ENCODE measurements at places on chromosomes 7 and 10. TPM values are rescaled to one million over a fixed set of nuclear protein-coding genes. Genes with fewer than 3 reads are reported as not detected.

GRCh38 chr7:38682606-38683005 lies 51.4 kb upstream of the AMPH start:
- no peak for DNase-seq

- peak; percentile 70 for DNase-seq
Observed at GRCh38 chr10:58237014-58237834, 30.5 kb downstream of the IPMK start.

Gene PIK3AP1
- total RNA-seq, result 2.1 TPM

Gene C10orf105
- total RNA-seq, result not detected

Gene EVX1
- not detected for total RNA-seq

Gene TMEM213
- total RNA-seq, result not detected

Gene SLC13A1
- not detected for total RNA-seq

DNA sequence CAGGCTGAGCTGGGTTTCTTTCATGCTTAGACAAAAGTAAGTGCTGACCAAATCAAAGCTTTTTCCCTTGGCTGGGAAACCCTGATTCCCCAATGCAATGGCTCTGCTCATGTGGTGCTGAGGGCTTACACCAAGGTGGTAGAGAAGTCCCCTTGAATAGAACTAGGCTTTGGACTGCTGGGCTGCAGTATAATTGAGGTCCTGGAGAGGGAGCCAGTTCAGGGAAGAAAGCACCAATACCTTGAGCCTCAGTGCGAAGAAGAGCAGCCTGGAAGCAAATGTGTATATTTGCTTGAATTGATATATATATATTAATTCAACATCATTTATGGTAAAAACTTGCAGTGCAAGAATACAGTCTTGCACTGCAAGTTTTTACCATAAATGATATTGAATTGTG lies 391.1 kb downstream of the RPS24 start:
- no peak for DNase-seq

- DNase-seq, result peak; percentile 60
Observed at GRCh38 chr10:6201516-6201975, 1.2 kb upstream of the PFKFB3 start.

DNA sequence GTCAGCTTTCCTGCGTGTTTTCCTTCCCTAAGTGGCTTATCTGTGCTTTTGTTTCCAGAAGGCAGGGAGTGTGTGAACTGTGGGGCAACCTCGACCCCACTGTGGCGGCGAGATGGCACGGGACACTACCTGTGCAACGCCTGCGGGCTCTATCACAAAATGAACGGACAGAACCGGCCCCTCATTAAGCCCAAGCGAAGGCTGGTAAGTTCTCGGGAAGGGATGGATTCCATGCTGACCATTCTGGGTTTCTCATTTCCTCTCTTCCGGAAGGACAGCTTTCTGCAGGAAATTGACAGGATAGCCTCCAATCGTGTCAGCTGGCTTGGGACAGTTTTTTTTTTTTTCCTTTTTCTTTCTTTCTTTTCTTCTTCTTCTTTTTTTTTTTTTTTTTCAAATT lies 9.4 kb downstream of the GATA3 start:
- DNase-seq, result no peak

- no peak for DNase-seq
Observed at GRCh38 chr7:42010751-42011150, 226.3 kb downstream of the GLI3 start.

- no peak for DNase-seq
Observed at GRCh38 chr10:27104919-27105318, 4.6 kb upstream of the ANKRD26 start.

Gene PDE1C
- total RNA-seq, result 24.2 TPM

DNA sequence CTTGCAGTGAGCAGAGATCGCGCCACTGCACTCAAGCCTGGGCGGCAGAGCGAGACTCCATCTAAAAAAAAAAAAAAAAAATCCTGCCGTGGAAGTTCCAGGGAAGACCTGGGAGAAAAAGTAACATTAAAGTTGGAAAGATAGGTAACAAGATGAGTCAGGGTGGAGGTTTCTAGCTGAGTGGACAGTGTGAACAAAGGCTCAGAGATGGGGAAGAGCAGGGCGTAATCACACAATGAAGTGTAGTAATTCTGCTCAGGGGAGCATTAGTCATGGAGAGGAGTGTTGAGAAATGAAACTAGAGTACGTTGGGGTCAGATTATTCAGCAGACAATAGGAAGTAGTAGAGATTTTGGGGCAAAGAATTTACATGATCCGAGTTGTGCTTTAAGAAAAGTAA lies 21.6 kb upstream of the WASL start:
- DNase-seq, result peak; percentile 90

- no peak for DNase-seq
Observed at GRCh38 chr7:125675640-125676039, 746.0 kb upstream of the POT1 start.

Gene CTBP2
- total RNA-seq, result 43.6 TPM

- no peak for DNase-seq
Observed at GRCh38 chr10:51321980-51322379, 247.7 kb downstream of the PRKG1 start.

- DNase-seq, result no peak
Observed at GRCh38 chr10:83078160-83078559, 1061.1 kb upstream of the GHITM start.

Gene EEPD1
- 10.7 TPM for total RNA-seq

DNA sequence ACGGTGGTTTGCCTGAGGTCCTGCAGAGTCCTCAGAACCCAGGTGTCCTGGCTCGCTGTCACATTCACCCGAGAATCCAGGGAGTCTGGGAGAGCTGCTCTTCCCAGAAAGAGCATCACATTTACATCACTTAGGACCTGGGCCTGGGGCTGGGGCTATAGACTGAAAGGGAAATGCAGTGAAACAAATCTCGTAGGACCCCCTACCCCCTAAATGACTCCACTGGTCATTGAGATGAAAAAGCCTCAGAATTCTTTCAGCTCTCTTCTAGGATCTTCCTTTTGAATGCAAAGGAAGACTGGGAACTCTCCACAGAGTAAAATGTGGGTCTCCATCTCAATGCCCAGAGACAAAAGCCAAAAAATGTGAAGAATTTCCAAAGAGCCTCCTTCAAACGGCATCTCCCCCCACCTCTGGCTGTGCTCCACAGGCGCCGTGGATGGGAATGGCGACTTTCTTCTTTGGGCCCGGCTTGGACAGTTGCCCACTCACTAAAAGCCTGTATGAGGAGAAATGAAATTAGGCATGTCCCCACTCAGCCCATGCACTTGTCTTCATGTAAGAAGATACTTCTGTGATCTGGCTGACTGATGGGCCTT lies 49.0 kb upstream of the PODXL start:
- no peak for DNase-seq

Gene CFAP70
- total RNA-seq, result not detected

DNA sequence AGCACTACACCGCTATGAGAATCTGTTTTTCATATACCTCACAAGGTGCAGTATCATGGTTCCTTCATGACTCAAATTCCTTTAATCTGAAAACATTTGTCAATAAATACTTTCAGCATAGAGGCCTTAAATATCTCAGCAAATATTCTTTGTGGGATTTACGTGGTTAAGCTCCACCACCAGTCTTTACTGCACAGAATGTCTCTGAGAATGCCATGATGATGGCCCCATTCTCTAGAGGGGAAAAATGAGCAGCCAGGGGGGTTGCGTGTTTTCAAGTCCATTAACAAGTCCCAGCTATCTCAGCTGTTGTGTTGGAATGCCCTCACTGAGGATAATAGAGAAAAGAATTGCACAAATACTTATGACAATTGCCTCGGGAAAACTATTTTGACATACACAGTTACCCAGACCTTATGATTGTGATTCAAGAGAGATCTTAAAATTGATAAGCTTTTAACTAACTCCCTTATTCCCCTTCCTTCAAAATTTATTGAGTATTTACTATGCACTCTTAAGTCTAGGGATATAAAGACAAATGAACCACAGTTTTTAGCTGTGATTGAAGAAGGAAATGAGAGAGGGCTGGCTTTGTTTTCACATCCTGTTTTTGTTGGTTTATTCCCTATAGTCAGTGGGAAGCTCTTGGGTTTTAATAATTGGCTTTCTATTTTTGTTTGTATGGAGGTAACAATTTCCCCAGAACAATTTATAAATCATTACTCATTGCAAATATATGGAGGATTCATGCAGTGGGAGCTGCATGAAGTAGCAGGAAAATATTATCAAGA lies 176.5 kb upstream of the VWC2 start:
- DNase-seq, result no peak

Gene LFNG
- total RNA-seq, result 24.2 TPM

GRCh38 chr7:90728568-90728967 lies 132.4 kb downstream of the CDK14 start:
- no peak for DNase-seq

DNA sequence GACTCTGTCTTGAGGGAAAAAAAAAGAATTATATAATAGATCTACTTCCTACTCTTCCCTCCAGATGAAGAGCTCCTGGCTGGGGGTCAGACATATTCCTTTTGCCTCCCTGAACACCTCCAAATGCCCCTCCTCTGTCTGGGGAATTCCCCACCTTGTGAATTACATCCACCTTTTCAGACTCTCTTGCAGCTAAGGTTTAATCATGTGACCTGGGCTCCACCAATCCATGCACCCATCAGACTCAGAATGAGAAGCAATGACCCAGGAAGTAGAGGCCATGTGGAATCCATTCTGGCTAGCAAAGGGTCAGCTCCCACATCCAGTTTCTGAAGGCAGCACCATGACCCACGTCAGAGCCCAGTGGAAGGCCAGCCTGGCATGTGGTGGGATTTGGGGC lies 93.6 kb upstream of the CUX1 start:
- no peak for DNase-seq

DNA sequence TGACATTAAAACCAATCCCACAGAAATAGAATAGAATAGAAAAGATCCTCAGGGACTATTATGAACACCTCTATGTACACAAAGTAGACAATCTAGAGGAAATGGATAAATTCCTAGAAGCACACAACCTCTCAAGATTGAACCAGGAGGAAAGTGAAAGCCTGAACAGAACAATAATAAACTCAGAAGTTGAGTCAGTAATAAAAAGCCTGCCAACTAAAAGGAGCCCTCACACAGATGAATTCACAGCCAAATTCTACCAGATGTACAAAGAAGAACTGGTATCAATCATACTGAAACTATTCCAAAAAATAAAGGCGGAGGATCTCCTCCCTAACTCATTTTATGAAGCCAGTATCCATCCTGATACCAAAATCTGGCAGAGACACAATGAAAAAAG lies 220.3 kb upstream of the HPS1 start:
- no peak for DNase-seq

DNA sequence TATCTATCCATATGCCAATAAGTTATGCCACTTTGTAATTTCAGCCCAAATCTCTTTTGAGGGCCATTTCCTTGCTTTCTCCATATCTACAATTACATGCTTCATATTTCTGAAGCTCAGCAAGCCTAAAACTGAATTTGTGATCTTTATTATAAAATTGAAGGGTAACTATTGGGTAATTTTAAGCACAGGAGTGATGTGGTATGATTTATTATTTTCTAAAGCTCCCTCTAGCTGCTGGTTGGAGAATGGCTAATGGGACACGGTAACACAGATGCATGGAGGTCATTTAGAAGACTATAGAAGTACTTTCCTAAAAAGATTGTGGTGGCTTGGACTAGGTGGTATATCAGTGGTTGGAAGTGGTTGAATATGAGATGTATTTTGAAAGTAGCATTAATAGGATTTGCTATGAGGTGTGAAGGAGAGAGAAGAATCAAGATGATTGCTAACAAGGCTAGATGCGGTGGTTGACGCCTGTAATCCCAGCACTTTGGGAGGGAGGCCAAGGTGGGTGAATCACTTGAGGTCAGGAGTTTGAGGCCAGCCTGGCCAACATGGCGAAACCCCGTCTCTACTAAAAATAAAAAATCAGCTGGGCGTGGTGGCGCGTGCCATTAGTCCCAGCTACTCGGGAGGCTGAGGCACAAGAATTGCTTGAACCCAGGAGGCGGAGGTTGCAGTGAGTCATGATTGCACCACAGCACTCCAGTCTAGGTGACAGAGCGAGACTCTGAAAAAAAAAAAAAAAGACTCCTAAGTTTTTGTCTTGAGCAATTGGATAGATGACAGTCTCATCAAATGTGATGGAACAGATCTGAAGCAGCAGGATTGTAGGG lies 13.9 kb downstream of the KLHDC10 start:
- DNase-seq, result no peak

DNA sequence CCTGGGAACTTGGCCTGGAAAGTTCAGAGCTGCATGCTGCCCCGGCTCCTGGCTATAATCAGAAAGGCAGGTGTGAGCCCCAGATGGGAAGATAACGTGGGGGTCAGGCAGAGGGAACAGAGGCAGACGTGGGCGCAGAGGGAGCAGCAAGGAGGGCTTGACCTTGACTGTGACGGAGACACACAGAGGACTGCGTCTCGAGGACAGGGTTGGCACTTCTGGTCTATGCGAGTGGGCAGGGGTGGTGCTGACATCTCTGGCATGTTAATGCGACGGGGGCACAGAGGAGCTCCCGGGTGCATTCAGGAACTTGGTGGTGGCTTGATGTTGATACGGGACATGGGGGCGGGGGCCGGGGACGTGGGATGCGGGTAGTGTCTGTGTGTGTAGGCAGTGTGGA lies 232.1 kb upstream of the GRB10 start:
- no peak for DNase-seq

Gene CROT
- total RNA-seq, result 10.2 TPM

GRCh38 chr10:10687751-10688150 lies 329.9 kb upstream of the CELF2 start:
- DNase-seq, result no peak

DNA sequence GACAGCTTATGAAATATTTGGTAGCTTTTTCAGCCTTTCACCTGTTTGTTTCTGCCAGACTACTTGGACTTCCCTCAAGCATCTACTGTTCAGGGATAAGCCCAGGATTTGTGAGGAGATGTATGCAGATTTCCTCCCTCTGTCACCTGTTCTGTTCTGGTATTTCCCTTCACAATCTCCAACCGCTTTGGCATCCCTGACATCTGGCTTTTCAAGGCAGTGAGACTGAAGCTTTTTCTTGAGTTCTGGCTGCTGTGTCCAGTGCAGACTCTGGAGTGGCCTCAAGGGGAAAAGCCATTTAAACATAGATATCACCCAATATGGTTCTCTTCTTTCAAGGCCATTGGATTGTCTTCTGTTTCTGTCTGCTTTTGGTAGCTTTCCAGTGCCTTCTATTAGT lies 369.7 kb downstream of the LRMDA start:
- no peak for DNase-seq

DNA sequence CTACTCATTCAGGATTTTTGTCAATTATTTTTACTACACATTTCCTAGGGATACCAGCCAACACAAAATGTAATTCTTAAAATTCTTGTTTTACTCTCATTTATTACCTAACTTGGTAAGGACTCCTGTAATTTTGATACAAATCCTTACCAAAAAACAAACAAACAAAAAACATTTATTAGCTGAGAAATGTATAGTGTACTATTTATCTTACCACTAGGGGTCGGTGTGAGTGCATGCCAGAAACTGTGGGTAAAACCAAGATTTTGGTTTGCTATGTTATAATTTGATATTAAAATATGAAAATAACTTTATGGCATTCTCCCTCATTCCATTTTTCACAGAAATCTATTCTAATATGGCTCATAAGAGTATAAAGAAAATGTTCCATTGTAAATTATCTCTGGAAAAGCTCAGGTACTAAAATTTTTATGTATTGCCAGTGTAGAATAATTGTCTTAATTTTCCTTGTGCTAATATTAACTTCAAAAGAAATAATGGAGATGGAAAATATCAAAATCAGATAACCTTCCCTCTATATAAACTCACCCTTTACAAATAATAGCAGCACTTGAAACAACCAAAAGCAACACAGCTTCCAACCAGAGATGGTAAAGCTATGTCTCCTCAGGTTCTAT lies 290.8 kb upstream of the PCDH15 start:
- DNase-seq, result no peak
